NCI-H1436 (cell line): ENCODE measurements at places on chromosomes 7 and 10.

- no peak for DNase-seq
Observed at GRCh38 chr7:5666361-5666760, 115.1 kb downstream of the RNF216 start.

DNA sequence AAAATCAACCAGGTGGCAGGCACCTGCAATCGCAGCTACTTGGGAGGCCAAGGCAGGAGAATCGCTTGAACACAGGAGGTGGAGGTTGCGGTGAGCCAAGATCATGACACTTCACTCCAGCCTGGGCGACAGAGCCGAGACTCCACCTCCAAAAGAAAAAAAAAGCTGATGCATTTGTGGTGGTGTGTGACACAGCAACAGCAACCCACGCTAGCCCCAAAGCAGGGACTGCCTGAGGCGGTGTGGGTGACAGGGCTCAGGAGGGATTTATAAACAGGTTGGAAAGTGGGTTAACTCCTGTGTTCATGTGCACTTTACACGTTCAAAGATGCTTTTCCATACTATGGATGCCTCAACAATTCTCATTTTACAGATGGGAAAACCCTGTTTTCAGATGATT lies 395.9 kb upstream of the PODXL start:
- no peak for DNase-seq

GRCh38 chr7:15752377-15752776 lies 65.9 kb upstream of the MEOX2 start:
- no peak for DNase-seq

DNA sequence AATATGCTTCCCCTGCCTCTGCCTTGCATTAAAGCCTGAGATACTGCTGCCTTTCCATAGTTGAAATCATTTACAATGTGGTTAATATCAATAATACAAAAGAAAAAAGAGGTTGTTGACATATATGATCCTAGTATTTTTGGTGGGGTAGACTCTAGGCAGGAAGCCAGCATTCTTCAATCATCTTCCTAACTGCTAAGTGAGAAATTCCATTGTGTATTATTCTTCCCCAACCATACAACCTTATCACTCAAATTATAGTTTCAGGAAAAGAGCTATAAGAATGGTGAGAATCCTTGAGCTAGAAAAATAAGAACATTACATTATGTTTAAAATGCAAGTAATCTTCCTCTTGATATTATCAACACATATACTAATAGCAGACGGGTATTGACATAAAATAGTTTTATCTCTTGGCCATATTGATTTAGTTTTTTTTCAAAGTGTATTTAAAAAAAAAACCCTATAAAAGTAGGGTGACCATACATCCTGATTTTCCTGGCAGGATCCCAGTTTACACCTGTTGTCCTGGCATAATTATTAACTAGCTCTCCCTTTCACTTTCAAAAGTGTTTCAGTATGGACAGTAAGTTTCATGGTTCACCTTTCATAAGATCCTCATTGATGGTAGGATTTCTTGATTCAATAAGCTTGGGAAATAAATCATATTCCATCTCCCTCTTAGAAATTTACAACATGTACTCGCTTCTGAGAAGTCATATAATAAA lies 33.4 kb upstream of the WASL start:
- DNase-seq, result no peak

DNA sequence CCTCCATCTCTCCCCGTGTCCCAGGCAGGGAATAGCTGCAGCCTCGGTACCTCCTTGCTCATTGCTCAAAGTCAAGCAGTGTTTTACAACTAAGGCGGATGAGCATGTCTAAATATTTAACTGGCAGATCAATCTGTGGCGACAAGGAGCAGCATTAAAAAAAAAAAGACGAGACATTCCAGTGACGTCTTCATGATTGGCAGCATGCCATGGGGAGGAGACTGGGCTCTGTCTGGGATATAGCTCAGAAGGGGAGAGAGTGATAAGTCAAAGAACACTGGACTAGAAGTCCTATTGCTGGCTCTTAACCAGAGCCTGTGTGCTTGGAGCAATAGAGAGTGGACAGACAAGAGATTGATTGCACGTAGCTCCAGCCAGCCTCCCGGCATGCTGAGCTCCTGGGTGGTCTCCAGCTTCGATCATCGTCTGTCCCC lies 287.5 kb upstream of the PODXL start:
- no peak for DNase-seq

- no peak for DNase-seq
Observed at GRCh38 chr10:133182791-133183645, 23.0 kb downstream of the KNDC1 start.

DNA sequence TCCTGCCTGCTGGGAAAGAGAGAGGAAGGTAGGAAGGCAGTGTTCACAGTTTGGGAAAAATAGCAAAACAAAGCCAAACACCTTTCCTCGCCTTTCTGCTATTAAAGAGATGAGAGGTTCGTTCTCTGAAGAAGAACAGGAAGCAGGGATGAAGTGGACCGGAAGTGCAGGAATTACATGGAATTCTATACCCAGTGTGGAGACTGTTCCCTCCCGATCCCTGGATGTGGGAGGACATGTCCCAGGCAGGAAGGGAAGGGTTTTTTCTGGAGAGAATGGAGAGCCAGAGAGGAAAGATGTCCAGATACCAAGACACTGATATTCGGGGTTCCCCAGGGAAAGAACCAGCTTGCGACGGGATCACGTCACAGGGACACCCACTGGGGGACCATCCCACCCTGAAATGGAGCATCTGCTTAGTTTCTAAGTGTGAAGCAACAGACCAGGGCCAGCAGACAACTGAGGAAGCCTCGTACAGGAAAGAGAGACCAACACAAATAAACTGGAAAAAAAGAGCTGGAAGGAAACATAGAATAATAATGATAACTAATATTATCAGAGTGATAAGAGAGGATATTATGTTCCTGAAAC lies 187.6 kb downstream of the PRPF18 start:
- no peak for DNase-seq

DNA sequence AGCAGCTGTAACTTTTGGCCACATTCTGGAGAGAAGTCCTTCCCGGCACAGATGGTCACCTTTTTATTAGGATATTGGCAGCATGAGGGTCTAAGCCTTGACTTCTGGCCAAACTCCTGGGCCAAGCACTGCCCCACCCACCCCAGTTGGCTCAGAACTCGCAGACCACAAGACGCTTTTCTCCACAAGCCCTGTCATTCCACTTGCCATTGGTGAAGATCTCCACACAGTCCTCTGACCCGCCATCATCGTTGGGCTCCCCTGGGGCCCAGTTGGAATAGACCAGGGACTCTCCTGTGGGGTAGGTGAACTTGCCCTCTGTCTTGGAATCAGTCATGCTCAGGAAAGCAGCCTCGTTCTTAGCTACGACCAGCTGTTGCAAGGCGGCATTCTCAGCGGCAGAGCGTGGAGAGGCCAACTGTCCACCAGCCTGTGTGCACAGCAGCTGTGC lies 11.2 kb downstream of the SFTPD start:
- no peak for DNase-seq

- DNase-seq, result no peak
Observed at GRCh38 chr7:131882321-131882720, 325.9 kb upstream of the PODXL start.

- no peak for DNase-seq
Observed at GRCh38 chr10:77030974-77031373, 606.6 kb downstream of the KCNMA1 start.

GRCh38 chr7:99305473-99306260 lies 20.0 kb upstream of the ARPC1A start:
- DNase-seq, result no peak

DNA sequence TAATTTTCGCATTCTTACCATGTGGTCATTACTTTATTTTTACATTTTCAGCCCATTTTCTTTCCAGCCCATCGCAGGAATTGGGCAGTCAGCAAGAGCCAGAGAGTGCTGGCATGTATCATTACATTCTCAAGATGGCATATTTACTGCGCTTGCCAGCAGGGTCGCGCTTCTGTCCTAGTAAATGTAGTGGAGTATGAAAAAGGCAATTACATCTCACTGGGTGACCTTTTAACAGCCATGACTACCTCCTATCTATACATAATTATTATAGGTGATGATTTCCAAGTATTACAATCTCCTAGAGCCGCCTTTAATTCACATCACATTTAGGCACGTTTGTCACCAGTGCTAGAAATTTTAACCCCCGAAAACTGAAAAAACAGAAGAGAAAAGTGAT lies 433.7 kb upstream of the MGMT start:
- DNase-seq, result no peak

DNA sequence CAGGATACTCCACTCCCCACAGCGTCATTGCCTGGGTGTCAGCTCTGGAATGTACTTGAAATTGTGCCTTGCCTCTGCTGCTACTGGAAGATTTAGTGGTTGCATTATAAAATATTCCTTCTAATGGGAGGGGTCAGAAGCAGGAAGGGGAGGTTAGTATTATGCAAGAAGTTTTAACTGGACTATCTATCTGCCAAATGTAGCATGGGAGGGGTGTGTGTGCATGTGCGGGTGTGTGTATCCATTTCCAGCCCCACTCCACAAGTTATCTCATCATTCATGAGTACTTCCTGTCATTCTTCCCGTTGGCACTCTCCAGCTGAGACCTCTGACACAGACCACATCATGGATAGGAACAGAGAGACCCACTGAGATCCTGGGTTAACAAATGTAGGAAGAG lies 13.4 kb downstream of the MBL2 start:
- no peak for DNase-seq

DNA sequence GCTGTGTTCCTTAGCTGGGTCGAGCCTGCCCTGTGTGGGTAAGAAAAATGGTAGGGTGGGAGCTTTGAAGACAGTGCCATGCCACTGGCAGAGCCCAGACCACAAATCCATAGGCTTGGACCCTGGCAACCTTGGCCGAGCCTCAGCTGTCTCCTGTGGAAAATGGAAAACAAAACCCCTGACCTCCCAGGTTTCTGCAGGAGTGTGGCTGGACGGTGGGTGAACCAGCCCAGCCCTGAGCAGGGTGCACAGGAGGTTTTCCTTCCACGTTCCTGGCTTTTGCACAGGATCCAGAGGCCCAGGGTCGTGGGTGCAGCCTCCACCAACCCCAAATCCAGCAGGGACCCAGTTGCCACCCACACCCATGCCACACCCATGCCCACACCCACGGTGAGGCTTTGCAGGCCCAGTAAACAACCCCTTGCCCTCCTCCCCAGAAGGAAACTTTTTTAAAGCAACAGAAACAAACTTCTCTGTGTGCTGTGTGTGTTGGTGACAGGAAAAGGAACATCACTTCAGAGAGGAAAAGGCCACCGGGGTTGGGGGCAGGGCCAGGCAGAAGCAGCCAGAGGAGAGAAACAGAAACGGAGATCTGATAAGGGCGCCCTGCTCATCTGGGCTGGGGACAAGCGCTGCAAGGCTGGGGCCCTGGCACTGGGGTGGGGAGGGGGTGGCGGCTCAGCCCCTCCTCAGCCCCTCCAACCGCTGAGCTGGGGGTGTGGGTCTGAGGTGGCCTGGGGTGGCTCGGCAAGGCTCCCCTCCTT lies 20.7 kb upstream of the ZMIZ1 start:
- no peak for DNase-seq

DNA sequence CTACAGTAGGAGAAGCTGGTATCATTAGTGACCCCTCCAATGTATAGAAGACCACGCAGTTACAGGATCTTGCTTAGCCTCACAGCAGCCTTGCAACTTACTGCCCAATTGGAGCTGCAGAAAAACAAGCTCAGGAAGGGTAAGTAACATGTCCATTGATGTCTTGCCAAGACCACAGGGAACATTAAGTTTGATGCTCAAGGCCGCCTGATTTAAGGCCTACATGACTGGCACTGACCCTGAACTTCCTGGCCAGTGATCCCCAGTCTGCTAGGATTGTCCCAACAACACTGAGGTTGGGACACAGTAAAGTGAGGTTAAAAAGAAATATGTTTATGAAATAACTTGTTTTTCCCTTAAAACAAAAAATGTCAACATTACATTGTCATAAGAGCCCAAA lies 6.8 kb upstream of the GDF2 start:
- DNase-seq, result no peak

DNA sequence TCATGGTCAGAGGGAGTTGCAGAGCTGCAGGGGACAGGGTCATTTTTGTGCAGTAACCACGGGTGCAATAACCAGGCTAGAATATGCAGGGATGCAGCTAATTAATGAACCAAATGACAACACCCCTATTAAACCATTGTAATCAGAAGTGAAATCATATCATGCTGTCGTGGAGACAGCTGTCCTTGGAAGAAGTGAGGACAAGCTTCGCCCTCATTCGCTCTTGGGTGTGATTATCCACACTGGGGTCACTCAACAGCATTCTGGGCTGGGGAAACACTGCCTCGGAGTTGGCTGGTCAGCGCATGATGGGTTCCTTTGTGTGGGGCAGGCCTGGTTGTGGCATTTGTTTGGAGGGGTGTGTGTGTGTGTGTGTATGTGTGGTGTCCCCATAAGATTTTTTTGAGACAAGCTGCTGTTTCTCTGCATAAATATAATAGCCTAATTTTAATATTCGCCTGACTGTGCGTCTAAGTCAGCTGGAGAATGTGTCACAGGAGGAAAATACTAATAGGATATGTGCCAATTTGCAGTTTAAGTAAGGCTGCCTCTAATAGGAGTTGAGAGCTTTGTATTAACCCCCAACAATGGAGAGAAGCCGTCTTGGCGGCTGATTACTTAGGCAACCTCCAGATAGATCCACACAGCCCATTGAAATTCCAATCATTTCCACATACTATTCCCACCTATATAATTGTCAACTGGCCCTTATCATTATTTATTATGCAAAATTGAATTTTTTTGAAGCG lies 149.4 kb downstream of the DNAJB6 start:
- DNase-seq, result no peak

DNA sequence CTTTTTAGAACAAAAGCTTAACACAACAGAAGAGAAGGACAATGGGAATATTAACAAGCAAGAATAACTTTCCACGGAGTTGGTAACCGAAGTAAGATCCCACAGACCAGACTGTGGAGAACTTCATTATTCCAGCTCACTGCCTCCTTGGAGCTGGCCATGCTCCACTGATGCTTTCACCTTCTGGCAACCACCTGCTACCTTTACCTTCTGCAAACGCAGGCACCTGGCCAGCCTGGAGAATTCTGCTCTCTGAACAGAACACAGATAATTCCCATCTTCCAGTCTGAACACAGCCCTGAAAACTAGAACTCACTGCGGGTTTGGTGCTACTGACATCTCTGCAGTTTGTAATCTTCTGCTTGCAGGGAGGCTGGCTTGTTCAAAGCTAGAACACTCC lies 66.5 kb downstream of the JAZF1 start:
- DNase-seq, result no peak

DNA sequence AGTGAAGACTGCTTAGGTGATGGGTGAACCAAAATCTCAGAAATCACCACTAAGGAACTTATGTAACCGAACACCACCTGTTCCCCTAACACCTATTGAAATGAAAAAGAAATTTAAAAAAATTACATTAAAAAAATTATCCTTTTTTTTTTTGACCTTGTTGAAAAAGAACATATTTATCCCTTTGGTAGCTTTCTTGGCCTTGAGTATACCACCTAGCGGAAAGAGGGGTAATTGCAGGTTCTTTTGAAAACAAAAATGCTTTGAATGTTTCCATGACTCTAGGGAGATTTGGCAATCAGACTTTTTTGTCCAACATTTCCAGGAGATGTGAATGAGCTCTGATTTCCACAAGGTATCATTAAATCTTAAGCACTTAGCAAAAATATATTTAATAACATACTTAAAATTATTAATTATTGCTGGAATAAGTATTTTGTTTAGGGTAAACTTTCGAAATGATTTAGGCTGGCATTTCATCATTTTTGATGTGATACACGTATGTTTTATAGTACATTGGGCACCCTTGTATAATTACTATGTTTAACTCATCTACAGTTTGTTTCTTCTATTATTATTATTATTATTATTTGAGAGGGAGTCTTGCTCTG lies 47.0 kb upstream of the ELMO1 start:
- no peak for DNase-seq

GRCh38 chr10:91034042-91034441 lies 113.2 kb upstream of the ANKRD1 start:
- no peak for DNase-seq

GRCh38 chr10:58513188-58514110 lies 777 bp downstream of the BICC1 start:
- DNase-seq, result no peak
